ENCODE measurements at places on chromosomes 7 and 10.

DNA sequence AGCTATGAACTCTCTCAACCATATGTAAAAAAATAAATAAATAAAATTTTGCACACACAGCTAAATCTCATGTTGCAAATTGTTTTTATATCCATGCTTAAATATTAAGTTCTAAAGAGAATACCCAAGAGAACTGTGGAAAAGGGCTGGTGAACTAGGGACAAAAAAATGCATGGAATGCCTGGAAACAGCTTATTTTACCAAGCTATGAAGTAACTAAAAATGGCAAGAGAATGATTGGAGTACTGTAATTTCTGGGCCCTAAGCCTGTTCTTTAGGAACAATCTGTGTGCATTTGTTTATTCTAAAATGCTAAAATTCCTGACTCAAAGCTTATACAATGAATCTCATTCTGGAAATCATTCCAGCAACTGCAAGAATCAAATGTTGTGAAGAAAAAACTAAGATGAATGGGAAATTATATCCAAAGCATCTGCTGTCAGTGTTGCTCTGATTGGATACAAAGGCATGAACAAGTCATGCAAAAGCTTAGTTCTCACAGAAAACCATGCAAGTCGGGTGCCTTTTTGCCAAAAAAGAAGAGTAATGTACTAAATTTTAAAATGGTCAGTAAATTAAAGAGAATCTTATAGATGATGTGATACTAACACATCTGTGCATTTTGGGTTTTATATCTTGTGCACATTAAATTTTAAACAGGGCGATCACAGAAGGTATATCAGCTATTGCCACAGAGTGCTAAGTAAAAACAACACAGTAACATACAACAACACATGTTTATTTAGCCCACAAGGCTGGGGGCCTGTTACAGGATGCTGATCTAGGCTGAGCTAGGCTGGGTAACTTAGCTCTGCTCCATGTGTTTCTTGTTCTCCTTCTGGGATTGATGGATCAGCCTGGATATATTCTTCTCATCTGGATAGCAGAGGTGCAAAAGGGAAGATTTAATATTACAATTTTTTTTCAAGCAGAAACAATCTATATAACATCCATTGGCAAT lies 453.5 kb upstream of the SEMA3A start:
- peak; percentile 96 for DNase-seq

DNA sequence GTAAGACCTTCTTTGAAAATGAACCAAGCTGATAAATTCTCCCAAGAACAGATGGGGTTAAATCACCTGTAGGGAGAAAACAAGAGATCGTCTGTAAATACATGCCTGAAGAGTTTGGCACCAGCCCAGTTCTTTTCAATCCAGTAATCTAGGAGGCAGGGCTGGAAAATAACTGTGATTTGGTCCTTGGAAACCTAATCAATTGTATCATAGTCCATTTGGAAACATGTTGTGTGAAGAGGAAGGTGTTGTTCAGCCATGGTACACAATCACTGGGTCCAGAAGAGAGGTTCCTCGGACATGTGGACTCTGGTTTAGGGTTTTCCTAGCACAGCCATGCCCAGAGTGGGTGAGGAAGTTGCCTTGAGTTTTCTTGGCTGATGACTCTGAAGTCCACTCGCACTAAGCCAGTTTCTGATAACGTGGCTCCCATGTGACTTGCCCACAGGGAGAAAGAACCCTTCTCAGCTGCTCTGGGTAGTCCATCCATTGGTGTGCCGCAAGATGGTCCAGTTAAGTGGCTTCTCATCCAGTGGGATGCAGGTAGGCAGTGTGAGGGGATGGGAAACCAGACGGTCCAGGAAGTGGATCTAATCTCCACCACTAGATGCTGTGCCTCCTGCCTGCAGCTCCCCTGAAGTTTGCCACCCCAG lies 5.1 kb downstream of the BLNK start:
- DNase-seq, result no peak

DNA sequence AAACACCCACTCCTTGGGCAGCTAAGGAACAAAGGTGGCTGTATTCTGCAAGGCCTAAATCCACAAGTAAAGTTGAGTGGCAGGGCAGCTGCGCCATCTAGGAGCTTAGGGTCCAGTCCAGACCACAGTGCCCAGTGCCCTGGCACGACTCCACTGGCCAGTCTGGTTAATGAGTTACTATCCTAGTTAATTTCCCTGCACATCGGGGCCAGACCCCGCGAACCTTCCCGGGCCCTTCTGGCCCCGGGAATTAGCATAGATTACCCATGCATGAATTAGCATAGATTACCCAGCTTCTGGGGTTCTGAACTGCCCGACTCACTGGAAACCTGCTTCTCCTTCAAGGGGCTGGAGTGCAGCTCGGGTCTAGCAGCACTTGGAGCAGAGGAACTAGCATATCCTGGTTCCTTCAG lies 3.2 kb upstream of the EMX2 start:
- DNase-seq, result no peak

GRCh38 chr7:44882899-44883298 lies 2.4 kb downstream of the PURB start:
- DNase-seq, result peak; percentile 39

DNA sequence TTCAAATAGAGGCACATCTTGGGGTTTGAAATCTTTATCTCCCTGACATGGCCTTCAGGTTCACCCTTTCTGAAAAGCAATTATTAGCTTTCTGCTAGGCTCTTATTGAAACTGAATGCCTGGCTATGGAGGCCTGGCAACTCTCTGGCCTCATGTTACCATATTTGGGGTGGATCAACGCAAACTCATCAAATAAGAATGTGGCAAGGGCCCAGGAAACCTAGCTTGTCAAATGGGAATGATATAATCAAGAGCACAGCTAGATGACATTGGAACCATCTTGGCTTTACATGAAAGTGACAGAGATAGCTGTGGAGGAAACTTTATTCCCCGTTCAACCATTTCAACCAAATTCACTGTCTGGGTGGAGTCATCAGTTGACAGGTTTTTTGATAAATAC lies 202.8 kb upstream of the SMIM30 start:
- DNase-seq, result peak; percentile 9

DNA sequence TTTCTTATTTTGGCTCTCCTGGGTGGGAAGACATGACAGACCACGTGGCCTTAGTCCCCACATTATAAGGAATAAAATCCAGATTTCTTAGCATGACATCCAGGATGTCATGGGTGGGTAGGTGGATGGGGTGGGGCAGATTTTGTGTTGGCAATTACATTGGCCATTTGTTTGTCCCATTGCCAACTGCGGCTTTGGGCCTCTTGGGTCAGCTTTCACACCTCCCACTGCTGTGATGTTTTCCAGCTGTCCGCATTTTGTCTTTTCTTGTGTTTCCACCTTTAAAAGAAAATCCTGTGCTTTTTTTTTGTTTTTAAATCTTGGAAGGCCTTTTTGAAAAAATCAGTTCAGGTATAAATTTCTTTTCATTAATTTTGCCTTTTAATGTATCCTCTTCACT lies 237.0 kb downstream of the SDK1 start:
- DNase-seq, result no peak

DNA sequence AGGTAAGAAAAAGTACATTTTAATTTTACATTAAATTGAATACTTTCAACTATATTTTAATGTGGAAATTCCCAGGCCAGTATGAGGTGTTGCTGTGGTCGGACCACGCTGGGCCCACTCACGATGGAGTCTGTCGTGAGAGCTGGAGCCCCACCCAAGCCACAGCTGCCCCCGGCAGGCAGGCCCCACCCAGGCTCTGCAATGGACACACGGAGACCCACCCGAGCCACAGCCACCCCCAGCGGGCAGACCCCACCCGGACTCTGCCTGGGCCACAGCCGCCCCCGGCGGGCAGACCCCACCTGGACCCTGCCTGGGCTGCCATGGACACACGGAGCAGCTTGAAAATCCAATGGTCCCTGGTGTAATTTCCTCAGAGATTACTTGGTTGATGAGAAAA lies 141.3 kb downstream of the PTPRN2 start:
- DNase-seq, result no peak

Data from fibroblast of upper back skin (primary cell).